Fibroblast of upper back skin (primary cell): ENCODE measurements at places on chromosomes 12 and 14.

- no peak for DNase-seq
Measured at GRCh38 chr14:20809917-20810316, 7.3 kb upstream of the RNASE1 start.

- DNase-seq = no peak
Measured at GRCh38 chr12:49000346-49000745, 1.2 kb upstream of the DDN start.

GRCh38 chr14:54046250-54046649 lies 89.6 kb upstream of the BMP4 start:
- no peak for DNase-seq

DNA sequence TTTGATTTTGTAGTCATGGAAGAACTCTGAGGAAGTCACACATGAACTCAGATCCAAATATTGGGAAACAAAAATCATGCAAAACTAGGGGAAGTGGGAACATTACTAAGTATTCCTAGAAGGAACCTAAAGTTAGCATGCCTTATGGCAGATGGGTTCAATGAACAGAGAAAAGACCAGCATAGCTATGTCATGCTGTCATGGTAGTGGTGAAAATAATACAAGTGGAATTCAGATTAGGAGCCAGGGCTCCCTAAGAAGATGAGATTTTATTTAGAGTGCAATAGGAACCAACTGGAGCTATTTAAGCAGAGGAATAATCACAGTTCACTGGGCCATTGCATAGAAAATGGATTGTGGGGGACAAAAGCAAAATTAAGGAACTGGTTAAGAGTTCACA lies 134.0 kb downstream of the DIO2 start:
- DNase-seq = peak; percentile 32

GRCh38 chr14:64465831-64466554 lies 694 bp downstream of the AKAP5 start:
- peak; percentile 63 for DNase-seq

DNA sequence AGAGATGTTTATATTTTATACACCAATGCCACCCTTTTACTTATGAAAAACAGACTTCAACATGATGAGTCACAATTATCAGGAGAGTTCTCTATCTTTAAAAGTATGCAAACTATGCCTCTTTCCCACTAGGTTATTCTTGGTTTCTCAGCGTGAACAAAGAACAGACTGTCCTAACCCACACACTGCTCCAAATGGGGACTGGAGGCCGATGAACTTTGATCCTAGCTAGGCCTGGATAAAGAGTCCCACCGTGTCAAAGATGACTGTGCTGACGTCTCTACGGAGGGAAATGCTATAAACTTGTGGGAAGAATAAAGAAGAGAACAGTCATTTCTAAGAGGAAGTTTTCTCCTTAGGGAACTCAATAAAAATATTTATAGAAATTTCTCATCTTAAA lies 160.1 kb downstream of the EPS8 start:
- peak; percentile 92 for DNase-seq
